Activated T-helper 1 cell treated with anti-CD3 and anti-CD28 coated beads, Interleukin-2, amount 50 U/mL, for 16 hours (primary cell): ENCODE measurements at places on chromosomes 13 and 19.

- DNase-seq: no peak
Measured at GRCh38 chr19:38170334-38170733, 53.7 kb downstream of the DPF1 start.

DNA sequence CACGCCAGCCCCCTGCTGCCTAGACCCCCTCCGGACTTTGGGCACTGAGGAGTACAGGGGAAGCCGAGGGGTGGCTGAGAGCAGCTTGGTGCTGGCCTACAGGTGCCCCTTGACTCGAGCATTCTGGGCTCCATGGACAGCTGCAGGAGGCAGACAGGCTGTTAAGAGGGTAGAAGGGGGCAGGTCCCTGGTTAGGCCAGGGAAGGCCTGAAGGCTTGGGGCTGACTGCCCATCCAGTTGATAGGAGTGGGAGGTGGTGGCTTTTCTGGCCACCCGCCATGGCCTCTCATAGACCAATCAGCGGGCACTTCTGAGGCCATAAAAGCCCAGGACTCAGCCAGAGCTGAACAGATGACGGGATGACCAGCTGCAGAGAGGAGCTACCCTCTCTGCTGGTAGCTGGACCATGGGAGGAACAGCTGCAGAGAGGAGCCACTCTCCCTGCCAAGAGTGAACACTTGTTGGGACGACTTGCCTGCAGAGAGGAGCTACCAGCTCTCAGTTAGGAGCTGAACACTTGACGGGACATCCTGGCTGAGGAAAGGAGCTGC is 10.7 kb upstream of the SUPT20H start:
- DNase-seq: no peak

DNA sequence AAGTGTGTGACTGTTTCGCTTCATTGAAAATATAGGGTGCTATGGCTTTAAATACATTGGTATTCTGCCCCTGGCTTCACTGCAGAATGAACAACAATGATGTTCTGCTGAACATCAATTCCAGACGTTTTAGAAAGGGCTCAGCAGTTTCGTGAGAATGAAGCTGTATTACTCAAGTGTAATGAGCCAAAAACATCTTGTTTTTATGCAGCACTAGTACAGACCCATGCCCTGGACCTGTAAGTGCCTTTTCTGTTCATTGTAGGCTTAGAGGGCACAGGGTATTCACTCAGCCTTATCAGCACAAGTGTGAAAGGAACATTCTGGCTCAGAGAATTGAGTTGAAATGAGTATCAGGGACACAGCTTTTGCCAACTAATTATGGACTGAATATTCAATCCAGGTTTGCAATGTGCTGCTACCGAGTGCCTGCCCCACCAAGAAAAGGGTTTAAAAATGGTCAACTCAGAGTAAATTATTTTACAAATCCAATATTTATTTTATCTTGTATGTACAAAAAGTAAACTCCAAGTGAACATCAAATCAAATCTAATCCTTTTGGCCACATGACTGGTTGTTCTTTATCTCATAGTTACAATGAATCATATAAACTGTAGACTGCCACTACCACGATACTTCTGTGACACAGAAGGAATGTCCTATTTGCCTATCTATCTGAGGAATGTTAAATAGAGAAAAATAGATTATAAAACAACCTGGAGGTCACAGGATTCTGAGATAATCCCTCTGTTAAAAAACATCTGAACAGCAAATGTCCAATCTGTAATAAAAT is 362.8 kb downstream of the NALCN start:
- DNase-seq: no peak

- DNase-seq: no peak
Measured at GRCh38 chr13:68023838-68024581, 793.9 kb upstream of the PCDH9 start.

DNA sequence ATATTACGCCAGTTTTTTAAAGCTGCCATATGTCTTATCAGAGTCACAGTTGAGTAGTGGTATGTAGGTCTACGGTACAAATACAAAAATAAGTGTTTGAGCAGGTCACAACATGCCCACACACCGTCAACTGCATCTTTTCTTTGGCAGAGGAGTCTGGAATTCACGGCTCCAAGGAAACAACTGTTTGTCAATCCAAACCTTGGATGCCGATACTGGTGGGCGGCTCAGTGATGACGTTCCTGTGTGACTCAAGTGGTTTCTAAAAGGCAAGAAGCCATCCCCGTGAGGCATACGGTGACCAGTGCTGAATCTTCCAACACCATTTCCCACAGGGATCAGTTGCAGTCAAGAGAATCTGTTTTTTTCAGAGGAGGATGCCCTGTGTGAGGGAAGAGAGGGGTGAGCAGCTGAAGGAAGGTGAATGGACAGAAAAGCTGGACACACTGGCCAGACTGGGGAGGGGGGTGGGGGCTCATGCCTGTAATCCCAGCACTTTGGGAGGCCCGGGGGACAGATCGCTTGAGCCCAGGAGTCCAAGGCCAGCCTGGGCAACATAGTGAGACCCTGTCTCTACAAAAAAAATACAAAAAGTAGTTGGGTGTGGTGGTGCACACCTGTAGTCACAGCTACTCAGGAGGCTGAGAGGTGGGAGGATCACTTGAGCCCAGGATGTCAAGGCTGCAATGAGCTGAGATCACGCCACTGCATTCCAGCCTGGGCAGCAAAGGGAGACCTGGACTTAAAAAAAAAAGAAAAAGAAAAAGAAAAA is 22.8 kb upstream of the CEBPG start:
- DNase-seq: no peak

DNA sequence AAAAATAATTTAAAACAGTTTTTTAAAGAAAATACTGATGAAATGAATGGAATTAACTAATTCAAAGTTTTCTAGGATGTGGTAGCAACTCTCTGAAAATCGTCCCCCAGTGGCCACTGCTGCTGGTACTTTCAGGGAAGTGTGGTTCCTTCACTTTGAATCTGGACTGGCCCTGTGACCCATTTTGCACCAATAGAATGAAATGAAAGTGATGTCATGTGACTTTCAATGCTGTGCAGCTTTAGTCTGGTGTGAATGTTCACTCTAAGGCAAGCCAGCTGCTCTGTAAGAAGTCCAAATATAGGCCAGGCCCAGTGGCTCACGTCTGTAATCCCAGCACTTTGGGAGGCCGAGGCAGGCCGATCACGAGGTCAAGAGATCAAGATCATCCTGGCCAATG is 26.4 kb upstream of the HNRNPA1L2 start:
- DNase-seq: no peak

DNA sequence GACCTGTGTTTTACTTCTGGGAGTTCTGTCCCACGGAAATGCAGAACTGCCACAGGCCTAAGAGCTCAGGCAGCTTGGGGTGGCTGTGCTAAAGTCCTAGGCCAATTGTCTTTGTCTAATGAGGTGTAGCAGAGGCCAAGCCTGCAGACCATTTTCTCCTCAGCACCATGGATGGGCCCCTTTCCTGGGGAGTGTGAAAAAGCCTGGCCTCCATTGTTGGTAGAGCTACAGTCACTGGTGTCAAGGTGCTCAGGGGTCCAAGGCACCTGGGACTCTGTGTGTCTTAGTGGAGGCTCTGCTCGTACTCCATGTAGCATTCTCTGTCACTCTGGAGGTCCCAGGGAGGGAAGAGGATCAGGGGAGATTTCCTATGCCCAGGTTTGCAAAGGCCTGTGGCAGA is 329.6 kb downstream of the SLITRK5 start:
- no peak for DNase-seq

GRCh38 chr13:24692561-24692960 is 12.4 kb downstream of the ATP12A start:
- no peak for DNase-seq

DNA sequence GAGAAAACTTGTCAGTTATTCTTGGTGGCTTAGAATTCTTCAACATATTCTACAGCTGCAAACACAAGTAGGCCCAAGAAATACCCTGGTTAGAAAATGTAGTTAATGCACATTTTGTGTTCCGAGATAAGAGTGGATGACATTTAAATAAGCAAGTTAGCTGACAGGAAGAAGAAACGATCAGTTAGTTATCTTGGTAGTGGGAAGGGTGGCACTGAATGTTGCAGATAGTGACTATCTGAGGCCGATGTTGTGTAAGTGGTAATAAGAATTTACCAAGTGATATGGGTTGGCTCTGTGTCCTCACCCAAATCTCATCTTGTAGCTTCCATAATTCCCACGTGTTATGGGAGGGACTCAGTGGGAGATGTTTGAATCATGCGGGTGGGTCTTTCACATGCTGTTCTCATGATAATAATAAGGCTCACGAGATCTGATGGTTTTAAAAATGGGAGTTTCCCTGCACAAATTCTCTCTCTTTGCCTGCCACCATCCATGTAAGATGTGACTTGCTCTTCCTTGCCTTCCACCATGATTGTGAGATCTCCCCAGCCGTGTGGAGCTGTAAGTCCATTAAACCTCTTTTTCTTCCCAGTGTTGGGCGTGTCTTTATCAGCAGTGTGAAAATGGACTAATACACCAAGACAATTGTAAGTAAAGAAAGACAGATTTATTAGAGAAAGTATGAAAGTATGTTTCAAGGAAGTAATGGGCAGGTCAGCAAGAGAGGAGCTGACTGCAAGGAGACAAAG is 10.9 kb upstream of the AKAP11 start:
- no peak for DNase-seq

GRCh38 chr19:34633802-34634201 is 43.2 kb downstream of the SCGB2B2 start:
- DNase-seq: no peak

- no peak for DNase-seq
Measured at GRCh38 chr19:3617463-3617862, 9.1 kb downstream of the CACTIN start.

DNA sequence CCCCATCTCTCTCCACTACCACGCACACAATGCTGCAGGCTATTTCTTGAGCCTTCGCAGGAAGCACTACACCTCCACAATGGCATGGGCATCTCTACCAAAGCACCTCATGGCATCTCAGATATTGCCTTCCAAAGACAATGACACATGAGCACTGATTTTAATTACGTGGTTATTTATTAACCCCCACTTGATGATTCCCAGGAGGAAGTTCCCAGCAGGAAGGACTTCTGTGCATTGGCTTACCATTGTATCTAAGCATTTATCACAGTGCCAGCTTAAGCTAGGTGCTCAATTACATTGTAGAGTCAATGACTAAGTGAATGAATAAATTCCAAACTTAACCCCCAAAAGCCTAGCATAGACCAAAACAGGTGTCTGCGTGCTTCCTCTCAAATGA is 101.4 kb downstream of the ABCC4 start:
- no peak for DNase-seq

DNA sequence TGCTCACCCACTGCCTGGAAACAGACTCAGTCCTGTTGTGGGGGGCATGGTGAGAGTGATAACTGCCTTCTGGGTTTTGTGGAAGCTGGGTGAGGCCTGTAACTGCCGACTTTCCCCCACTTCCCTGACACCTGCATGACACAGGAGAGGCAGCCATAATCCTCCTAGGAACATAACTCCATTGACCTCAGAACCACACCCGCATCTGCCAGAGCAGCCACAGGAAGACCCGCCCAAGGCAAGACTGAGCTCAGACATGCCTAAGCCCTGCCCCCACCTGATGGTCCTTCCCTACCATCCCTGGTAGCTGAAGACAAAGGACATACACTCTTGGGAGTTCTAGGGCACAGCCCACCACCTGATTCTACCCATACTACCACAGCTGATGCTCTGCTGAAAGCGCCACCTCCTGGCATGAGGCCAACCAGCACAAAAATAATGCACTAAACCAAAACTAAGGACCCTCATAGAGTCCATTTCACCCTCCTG is 326.7 kb downstream of the RBM26 start:
- no peak for DNase-seq

DNA sequence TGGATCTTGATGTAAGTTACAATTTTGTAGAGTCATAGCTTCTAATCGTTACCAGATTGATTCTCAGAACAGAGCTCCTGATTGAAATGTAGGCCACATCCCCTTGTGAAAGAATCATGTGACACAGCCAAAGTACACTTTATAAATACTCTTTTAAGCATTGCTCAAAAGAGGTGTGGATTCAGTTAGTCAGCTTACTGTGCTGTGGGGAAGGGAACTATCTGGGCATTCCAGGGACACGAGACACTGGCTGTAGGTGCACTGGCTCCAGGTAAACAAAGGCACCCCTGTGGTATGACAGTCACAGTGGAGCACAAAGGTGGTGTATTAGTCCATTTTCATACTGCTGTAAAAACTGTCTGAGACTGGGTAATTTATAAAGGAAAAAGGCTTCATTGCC is 222.8 kb downstream of the LIG4 start:
- DNase-seq: no peak

- no peak for DNase-seq
Measured at GRCh38 chr13:76216729-76217128, 580.6 kb downstream of the LMO7 start.

DNA sequence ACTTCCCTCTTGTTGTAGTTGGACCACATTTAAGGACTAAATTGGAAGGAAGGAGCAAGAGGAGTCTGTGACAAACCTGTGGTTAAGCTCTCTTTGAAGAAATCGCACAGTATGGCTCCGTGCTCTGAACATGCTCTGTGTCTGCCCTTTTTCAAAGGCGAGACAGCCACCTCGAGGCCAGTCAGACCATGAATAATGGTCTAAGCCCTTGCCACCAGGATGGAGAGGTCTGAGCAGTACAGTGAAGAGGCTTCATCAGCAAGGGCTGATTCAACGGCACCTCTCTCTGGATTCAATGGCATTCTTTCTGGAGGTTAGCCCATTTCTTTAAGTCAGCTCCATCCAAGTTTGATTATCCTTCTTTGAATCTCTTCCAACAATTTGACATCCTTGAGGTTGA is 30.9 kb downstream of the FAM216B start:
- no peak for DNase-seq

DNA sequence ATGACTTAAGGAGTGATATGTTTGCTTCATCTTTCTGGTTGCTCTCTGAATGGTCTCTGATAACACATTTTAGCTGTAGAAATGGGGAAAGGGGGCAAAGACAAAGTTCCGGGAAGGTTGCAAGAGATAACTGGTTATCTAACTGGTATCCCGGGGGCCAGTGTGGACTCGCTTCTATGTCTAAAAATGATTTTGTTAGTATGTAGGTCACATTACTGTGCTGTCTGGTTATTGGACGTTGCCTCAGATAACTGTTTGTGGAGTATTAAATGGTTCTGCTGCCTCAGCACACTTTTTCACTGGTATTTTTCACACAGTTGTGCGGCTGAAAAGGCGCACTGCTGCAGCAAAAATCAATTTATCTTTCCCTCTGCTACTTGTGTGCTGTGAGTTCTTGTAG is 63.0 kb upstream of the ZNF536 start:
- no peak for DNase-seq

DNA sequence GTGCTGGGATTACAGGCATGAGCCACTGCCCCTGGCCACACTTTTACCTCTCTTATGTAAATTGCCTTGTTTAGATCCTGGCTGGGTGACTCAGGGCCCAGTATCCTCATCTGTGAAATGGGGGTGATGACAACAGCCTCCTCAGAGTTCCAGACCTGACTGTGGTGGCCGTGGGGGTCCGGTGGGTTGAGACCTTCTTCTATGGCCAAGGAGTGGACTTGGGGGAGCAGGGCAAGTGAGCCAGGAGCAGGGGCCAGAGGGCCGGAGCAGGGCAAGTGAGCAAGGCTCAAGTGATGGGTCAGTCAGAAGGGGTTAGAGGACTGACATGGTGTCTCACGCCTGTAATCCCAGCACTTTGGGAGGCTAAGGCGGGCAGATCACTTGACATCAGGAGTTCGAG is 28.7 kb upstream of the ADGRE5 start:
- DNase-seq: no peak
